Activated CD8-positive, alpha-beta T cell treated with anti-CD3 and anti-CD28 coated beads for 36 hours (primary cell): ENCODE measurements at places on chromosomes 7 and 10. TPM values are rescaled to one million over a fixed set of nuclear protein-coding genes. Genes with fewer than 3 reads are reported as not detected.

The SLC26A4 gene
- 1.0 TPM for total RNA-seq

The HOXA11 gene
- 0.18 TPM for total RNA-seq

The FAM131B gene
- total RNA-seq: 2.7 TPM

The PPP1R17 gene
- not detected for total RNA-seq

The ASZ1 gene
- total RNA-seq: not detected

The IKZF1 gene
- total RNA-seq: 277 TPM

The FAM221A gene
- total RNA-seq: 7.5 TPM

The SEPTIN7 gene
- 231 TPM for total RNA-seq

The AMPH gene
- not detected for total RNA-seq
